ENCODE measurements at places on chromosomes 16 and 17.

GRCh38 chr17:47733674-47734410, 806 bp downstream of the TBX21 start:
- DNase-seq = no peak

GRCh38 chr16:85867189-85867588, 31.8 kb upstream of the IRF8 start:
- DNase-seq = no peak

DNA sequence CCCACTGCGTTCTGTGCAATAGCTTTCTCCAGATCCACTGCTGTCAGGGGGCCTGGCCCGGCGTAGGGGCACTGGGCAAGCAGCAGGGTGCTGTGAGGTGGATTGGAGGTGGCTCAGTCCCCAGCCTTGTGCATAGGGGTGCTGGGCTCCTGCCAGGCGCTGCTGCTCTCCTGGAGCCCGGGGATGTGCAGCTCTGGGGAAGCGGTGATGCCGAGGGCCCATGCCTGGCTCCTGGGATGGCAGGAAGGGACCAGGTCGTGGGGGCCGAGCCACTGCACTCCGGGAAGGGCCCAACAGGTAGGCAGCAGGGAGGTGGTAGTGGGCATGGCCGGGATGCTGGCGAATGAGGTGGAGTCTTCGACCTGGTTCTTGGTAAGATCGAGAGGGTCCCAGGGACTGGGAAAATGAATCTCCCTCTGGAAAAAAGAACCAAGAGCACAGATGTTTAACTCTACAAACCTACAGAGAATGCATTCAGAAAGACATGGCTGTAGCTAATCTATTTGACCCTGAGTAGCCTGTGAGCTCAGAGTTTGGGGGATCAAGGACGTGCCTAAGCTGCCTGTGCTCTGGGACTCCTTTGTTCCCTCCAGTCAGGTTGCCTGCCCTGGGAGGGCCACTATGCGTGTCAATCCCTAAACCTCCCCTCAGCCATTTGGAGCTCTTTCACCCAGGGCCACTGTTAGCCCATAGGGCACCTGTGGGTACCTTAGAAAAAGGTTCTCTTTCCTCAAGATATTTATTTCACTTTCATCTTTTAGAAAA, 6.6 kb upstream of the SUPT4H1 start:
- no peak for DNase-seq

DNA sequence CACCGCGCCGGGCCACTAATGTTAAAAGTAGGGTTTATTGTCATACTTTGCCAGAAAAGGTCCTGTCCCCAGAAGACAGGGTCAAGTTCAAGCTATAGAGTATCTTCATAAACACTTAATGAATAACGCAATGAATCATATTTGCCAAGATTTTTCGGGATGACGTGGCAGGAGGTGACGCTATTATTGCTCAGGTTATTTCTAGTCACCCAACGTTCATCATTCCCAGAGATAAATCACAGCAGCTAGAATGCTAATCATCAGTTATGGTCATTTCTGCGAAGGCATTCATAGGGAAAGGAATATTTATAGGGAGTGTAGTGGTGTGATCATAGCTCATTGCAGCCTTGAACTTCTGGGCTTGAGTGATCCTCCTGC, 2.0 kb downstream of the TMC5 start:
- DNase-seq = no peak

Data from muscle of arm (tissue), 14 donors.